Caki2 (cell line): ENCODE measurements at places on chromosomes 3 and 15.

DNA sequence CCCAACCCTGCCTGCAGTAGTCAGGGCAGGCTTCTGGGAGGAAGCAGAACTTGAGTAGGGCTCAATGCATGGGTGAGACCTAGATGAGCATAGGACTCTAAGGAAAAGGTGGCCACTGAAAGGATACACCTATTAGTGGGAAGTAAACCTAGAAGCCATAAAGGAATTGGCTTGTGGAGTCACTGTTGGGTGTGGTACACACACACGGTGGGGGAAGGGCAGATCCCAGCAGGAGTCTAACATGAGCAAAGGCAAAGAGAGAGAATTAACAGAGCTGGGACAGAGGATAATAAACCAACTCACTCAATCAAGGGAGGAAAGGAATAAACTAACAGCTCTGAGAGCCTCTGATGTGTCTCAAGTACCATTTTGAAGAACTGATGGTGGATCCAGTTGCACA lies 23.1 kb downstream of the DAPK2 start:
- DNase-seq: no peak

GRCh38 chr15:41817327-41817726 lies 10.6 kb upstream of the JMJD7 start:
- no peak for DNase-seq

DNA sequence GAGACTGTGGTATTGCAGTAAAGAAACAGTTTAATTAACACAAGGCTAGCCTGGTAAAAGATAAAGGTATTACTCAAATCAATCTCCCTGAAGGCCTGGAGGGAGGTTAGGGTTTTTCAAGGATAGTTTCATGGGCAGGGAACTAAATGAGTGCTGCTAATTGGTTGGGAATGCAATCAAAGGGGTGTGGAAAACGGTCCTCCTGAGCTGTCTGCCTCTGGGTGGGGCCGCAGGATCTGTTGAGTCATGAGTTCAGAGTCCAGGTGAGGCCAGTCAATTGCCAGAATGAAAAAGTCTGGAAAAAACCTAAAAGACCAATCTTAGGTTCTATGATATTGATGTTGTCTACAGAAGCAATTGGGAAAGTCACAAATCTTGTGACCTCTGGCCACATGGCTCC lies 293.2 kb downstream of the MCTP2 start:
- no peak for DNase-seq

GRCh38 chr3:190444006-190444405 lies 5.7 kb downstream of the TMEM207 start:
- DNase-seq: no peak

- DNase-seq: no peak
Measured at GRCh38 chr15:34810443-34811129, 15.2 kb upstream of the ACTC1 start.

- DNase-seq: peak; percentile 21
Measured at GRCh38 chr15:51223771-51224229, 114.6 kb downstream of the CYP19A1 start.

GRCh38 chr3:134711284-134711683 lies 60.5 kb upstream of the KY start:
- no peak for DNase-seq

GRCh38 chr3:100879195-100879810 lies 113.9 kb downstream of the ABI3BP start:
- no peak for DNase-seq

DNA sequence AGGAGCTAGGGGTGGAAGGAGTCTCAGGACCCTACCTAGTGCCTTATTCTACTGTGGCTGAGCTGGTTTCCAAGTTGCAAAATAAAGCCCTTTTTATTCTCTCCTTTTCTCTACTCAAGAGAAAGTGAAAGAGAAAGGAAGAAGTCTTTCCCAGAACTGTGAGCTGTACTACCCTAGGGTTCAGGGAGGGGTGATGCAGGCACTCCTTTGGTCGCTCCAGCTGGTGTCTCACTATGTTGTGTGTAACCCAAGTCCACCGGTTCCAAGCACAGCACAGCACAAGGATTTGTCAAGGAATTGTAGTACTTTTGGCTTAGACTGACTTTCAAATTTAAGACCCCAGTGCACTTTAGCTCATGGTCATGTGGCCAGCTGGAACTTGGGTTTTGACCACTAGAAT lies 1721.7 kb downstream of the OTOL1 start:
- no peak for DNase-seq

- no peak for DNase-seq
Measured at GRCh38 chr3:78455166-78455565, 1312.6 kb downstream of the ROBO1 start.

GRCh38 chr3:9727743-9728142 lies 3.8 kb upstream of the BRPF1 start:
- no peak for DNase-seq

- DNase-seq: no peak
Measured at GRCh38 chr15:44529864-44530604, 6.9 kb upstream of the EIF3J start.

DNA sequence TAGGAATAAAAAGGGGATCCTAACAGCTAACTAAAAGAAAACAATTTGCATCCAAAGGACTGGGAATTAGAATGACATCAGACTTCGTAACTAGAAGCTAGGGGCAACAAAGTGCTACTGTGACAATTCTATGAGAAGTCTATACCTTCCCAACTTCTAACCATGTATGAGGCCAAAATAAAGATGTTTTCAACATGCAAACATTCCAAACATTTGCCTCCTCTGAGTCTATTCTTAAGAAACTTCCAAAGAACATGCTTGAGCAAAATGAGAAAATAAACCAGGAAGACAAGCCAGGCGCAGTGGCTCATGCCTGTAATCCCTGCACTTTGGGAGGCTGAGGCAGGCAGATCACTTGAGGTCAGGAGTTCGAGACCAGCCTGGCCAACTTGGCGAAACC lies 13.1 kb upstream of the RNF7 start:
- DNase-seq: no peak

- no peak for DNase-seq
Measured at GRCh38 chr3:186162221-186162620, 53.3 kb upstream of the ETV5 start.

- DNase-seq: no peak
Measured at GRCh38 chr15:69096196-69096595, 64.2 kb upstream of the GLCE start.

DNA sequence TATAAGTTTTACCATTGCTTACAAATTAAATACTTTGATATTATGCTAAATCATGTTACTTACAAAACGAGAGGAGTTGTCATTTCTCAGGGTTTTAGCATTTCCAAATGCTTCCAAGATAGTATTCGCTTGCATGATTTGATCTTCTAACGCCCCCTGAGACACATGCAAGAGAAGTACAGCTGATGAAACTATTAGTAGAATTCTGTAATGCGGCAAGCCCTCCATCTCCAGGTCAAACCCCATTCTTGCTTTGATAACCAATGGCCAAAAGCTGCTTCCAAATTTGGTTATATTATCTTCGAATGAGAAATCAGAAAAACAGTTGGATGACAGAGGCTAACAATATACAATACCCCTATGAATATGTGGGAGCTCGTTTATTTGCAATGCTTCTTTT lies 14.7 kb downstream of the MYH15 start:
- DNase-seq: no peak

DNA sequence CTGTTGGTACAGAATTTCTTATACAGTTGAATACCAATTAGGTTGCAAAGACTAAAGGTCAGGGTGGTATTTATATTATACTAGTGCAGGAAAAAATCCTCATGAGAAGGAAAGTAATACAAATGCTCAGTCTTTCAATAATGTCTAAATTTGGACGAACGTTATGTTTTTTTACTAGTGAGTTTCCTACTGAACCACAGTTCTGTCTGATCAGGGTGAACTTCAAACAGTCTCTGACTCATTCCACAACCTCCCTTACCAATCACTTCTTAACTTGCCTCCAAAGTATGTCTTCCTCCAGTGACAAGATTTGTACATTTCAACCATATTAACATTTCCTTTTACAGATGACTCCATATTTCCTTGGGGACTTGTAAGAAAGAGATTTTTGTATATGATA lies 3.4 kb downstream of the TMEM212 start:
- no peak for DNase-seq

- no peak for DNase-seq
Measured at GRCh38 chr3:132643366-132643765, 16.2 kb downstream of the ACAD11 start.

GRCh38 chr15:101526442-101526841 lies 36.9 kb upstream of the PCSK6 start:
- DNase-seq: no peak

GRCh38 chr3:115141033-115141757 lies 5.9 kb downstream of the ZBTB20 start:
- no peak for DNase-seq

- DNase-seq: no peak
Measured at GRCh38 chr3:32837789-32838188, 20.0 kb downstream of the TRIM71 start.

- DNase-seq: no peak
Measured at GRCh38 chr15:36988947-36989346, 111.4 kb downstream of the MEIS2 start.

- no peak for DNase-seq
Measured at GRCh38 chr3:72331076-72331475, 517.2 kb downstream of the SHQ1 start.

GRCh38 chr15:76368122-76368621 lies 31.6 kb downstream of the ISL2 start:
- DNase-seq: no peak

- no peak for DNase-seq
Measured at GRCh38 chr3:51719410-51720025, 12.7 kb downstream of the GRM2 start.

DNA sequence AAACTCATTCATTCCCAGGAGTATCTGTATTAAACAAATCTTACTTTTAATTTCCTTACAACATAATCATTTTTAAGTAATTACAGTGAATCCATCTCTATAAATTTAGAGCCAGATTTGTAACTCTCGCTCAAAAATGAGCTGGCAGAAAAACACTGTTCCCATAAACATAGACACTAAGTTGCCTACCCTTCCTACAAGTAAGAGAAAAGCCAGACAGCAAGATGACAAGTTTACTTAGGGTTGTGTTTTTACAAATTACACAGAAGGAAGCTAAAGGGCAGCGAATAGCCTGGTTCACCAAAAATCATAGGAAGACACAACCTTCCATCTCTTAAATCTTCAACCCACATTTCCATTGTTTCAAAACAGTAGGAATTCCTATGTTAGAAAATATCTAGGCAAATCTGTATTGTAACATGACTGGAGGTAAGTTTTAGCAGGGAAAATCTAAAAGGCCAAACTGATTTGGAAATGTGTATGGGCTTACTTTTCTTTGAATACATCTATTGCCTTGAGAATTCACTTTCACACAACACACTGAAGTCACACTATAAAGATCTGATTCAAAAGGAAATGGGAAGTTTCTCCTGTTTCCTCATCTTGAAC lies 21.7 kb downstream of the HERC1 start:
- no peak for DNase-seq

DNA sequence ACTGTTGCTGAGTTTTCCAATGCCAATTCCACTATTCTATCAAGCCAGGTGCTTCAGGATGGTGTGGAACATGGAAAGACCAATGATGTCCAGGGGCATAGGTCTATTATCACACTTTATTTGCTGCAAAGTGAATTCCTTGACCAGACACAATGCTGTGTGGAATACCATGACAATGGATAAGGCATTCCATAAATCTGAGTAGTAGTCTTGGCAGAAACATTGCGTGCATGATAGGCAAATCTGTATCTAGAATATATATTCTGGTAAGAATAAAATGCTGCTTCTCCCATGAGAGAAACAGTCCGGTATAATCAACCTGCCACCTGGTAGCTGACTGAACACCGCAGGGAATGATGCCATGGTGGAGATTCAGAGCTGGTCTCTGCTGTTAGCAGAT lies 70.0 kb upstream of the ALDH1A3 start:
- DNase-seq: no peak

GRCh38 chr3:45639044-45639392 lies 44.5 kb downstream of the LIMD1 start:
- no peak for DNase-seq

GRCh38 chr3:182521339-182521738 lies 272.0 kb upstream of the ATP11B start:
- DNase-seq: no peak

GRCh38 chr15:57286446-57287122 lies 89.7 kb upstream of the CGNL1 start:
- DNase-seq: no peak

GRCh38 chr3:187006864-187007630 lies 76.7 kb downstream of the ST6GAL1 start:
- DNase-seq: no peak

DNA sequence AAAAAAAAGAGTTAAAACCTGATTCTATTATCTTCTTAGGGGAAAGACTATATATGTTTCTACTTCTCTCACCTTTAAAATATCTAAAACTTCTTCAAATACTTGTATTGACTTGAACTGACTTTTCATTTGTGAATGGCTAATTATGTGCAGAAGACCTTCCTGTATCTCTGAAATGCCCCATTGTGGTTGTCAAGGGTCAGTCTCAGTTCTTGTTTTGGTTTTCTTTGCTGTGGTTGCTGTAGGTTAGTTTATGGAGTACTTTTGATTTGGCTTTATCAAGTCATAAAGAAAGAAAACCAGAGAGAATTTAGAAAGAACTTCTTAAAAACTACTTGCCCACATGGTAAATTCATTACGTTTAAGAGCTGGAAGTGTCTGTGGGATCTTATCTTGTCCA lies 345.3 kb upstream of the POU1F1 start:
- no peak for DNase-seq

- peak; percentile 18 for DNase-seq
Measured at GRCh38 chr3:187840856-187841255, 95.6 kb upstream of the BCL6 start.

DNA sequence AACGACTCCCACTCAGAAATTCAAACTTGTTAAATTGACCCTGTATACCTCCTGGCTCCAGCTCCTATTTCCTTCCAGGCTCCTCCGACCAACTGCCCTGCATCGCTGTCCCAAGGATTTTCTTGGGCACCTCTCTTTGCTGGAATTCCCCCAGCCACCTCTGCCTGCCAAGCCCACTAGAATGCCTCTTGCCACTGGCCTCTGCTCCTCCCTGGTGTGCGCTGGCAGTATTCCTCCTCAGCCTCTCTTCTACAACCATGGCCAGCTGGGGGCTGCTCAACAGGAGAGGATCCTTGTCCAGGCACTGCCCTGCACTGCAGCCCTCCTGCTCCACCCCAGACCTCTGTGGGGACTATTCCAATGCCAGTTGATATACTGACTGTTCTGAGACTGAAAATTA lies 7.4 kb downstream of the WNT7A start:
- no peak for DNase-seq

GRCh38 chr15:68818066-68818768 lies 2.5 kb downstream of the ANP32A start:
- peak; percentile 43 for DNase-seq
